ENCODE measurements at places on chromosomes 3 and 15. TPM values are rescaled to one million over a fixed set of nuclear protein-coding genes. Genes with fewer than 3 reads are reported as not detected.

The SPRED1 gene
- total RNA-seq, result 27.7 TPM

DNA sequence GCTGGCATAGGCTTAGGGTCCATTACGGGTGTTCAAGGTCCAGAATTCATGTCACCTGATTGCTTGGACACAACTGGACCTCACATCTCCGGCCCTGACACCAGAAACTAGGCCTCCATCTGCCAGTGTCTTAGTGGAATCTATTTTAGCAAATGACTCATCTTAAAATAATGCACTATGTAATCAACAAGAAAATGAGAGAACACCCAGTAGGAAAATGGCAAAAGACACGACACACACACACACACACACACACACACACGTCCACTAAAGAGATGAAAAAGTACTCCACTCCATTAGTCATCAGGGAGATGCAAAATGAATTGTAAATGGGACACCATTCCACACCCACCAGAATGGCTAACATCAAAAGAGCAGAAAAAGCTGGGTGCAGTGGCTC, 11.2 kb downstream of the APBA2 start:
- no peak for DNase-seq

GRCh38 chr3:158347966-158348365, 223.0 kb upstream of the MLF1 start:
- no peak for DNase-seq

The SCAPER gene
- total RNA-seq, result 6.3 TPM

- no peak for DNase-seq
These were observed 10.5 kb downstream of the SLC24A5 start for GRCh38 chr15:48131324-48131723.
